ENCODE measurements at places on chromosomes 4 and X. TPM values are rescaled to one million over a fixed set of nuclear protein-coding genes. Genes with fewer than 3 reads are reported as not detected.

- H3K27me3 ChIP-seq, result no peaks in the 10 kb centered on the region
- no peak overlapping the region for H3K4me3 ChIP-seq
- no peak for DNase-seq
Measured at GRCh38 chr4:159252491-159252890, 149.6 kb downstream of the RAPGEF2 start.

DNA sequence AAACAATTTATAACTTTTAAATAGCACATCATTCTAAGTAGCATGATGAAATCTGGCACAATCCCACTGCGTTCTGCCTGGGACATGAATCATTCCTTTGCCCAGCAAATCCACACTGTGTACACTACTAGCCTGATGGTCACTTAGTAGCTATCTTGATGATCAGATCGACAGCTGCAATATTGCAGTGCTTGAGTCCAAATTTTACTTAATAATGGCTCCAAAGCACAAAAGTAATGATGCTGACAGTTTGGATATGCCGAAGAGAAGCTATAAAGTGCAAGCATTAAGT, 86.6 kb upstream of the NPNT start:
- peak overlapping the region; percentile 64 for H3K27ac ChIP-seq
- H3K4me1 ChIP-seq, result peaks cover 35% of the 10 kb centered on the region
- H3K4me3 ChIP-seq, result peak overlapping the region; percentile 80
- peaks cover 1% of the 10 kb centered on the region for H3K36me3 ChIP-seq

ENPEP gene
- not detected for total RNA-seq

FGFR3 gene
- 0.64 TPM for total RNA-seq

DNA sequence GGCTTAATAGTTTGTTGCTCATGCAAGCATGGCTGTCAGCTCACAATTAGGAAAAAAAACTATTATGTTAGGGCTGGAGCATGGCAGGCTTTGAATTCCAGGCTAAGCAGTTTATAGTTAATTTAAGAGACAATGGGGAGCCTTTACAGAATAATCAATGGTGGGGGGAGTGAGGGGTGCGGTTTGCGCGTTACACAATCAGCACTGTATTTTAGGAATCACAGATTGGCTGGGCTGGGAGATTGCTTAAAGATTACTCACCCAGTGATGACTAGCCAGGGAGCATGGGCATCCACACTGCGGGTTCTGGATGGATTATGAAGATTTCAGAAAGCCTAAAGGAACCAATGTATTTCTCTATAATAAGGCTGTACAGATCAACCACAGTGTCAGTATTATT, 186.6 kb downstream of the SOX3 start:
- no peaks in the 10 kb centered on the region for H3K4me1 ChIP-seq
- no peaks in the 10 kb centered on the region for H3K36me3 ChIP-seq
- DNase-seq, result no peak
- no peaks in the 10 kb centered on the region for H3K27me3 ChIP-seq

GRCh38 chr4:3320361-3321023, 27.7 kb downstream of the RGS12 start:
- H3K4me3 ChIP-seq, result no peak overlapping the region
- H3K27ac ChIP-seq, result no peak overlapping the region
- H3K27me3 ChIP-seq, result no peaks in the 10 kb centered on the region
- no peak for DNase-seq

COL25A1 gene
- 0.05 TPM for total RNA-seq

RHOH gene
- total RNA-seq, result not detected

GRCh38 chr4:124757126-124757525, 44.6 kb upstream of the ANKRD50 start:
- H3K27me3 ChIP-seq, result no peaks in the 10 kb centered on the region
- no peaks in the 10 kb centered on the region for H3K36me3 ChIP-seq
- peak; percentile 10 for DNase-seq
- H3K27ac ChIP-seq, result no peak overlapping the region
- peaks cover 23% of the 10 kb centered on the region for H3K4me1 ChIP-seq

GRCh38 chr4:47641755-47642154, 156.7 kb downstream of the ATP10D start:
- peaks cover 17% of the 10 kb centered on the region for H3K36me3 ChIP-seq
- H3K4me1 ChIP-seq, result peaks cover 45% of the 10 kb centered on the region
- DNase-seq, result no peak

DNA sequence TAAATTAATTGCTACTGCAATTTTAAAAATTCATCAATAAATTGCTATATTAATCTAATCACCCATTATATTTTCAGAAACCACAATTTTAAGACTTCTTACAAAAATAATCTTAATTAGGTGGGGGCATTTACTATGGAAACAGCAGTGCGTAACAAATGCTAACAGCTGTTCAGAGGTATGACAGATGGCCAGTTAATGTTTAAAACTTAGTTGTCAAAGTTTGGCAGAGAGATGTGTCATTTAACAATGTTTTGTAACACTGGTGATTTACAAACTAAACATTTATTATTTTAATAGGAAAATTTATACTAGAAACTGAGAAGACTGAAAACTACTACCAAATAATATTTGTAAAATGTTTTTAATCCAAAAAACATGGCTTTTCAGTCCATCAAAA, 85.2 kb upstream of the GPR34 start:
- DNase-seq, result no peak
- H3K27ac ChIP-seq, result no peak overlapping the region
- no peak overlapping the region for H3K4me3 ChIP-seq
- H3K4me1 ChIP-seq, result peaks cover 38% of the 10 kb centered on the region

NXF2B gene
- total RNA-seq, result not detected

- no peak overlapping the region for H3K4me3 ChIP-seq
- no peaks in the 10 kb centered on the region for H3K36me3 ChIP-seq
- no peaks in the 10 kb centered on the region for H3K4me1 ChIP-seq
- no peak for DNase-seq
- H3K27ac ChIP-seq, result no peak overlapping the region
- H3K27me3 ChIP-seq, result peaks cover 47% of the 10 kb centered on the region
Measured at GRCh38 chr4:6401797-6402196, 70.6 kb downstream of the PPP2R2C start.

- H3K27me3 ChIP-seq, result no peaks in the 10 kb centered on the region
- no peaks in the 10 kb centered on the region for H3K36me3 ChIP-seq
- no peak overlapping the region for H3K4me3 ChIP-seq
- DNase-seq, result peak; percentile 12
Measured at GRCh38 chr4:140188975-140189374, 35.0 kb upstream of the MAML3 start.

CRMP1 gene
- not detected for total RNA-seq

FGF16 gene
- total RNA-seq, result not detected

DNA sequence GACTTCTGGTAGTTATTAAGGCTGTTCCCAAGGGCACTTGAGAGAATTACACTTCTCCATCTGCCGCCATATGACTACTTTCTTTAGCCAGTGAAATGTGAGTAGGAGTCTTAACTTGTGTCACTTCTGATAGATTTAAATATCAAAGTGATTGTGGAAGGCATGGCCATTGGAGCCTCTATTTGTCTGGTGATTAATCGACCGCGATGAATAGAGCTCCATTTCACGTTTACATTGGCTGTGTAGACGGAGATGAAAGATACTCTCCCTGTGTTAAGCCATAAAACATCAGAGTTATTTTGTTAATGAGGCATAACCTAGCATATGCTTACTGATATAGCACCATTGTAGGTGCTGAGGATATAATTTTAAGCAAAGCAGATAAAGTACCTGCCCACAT, 852.4 kb downstream of the CCSER1 start:
- H3K27me3 ChIP-seq, result no peaks in the 10 kb centered on the region
- no peaks in the 10 kb centered on the region for H3K4me1 ChIP-seq
- H3K4me3 ChIP-seq, result no peak overlapping the region
- DNase-seq, result no peak

KLHL34 gene
- total RNA-seq, result not detected

EMCN gene
- 0.11 TPM for total RNA-seq

DNA sequence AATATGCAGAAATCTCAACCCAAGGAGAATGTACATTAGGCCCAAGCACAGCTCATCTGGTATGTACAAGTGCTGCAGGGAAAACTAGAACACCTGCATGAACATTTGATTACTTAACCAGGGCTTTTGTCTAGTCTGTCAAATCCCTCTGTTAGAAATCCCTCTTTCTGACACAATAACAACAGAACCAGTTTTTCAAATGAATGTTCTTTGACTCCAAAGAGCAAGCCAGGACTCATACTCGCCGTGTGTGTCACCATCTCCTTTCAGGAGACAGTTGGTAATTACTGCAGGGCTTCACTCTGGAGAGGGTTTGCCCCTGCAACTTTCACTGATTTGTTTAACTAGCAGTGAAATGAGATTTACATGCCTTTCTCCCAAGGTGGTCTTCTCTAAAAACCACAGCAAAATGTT, 143.0 kb upstream of the FAM241A start:
- H3K4me3 ChIP-seq, result no peak overlapping the region
- no peak overlapping the region for H3K27ac ChIP-seq
- no peaks in the 10 kb centered on the region for H3K36me3 ChIP-seq
- no peak for DNase-seq

SLC26A1 gene
- not detected for total RNA-seq

- DNase-seq, result no peak
- peaks cover 3% of the 10 kb centered on the region for H3K27me3 ChIP-seq
- no peak overlapping the region for H3K27ac ChIP-seq
Measured at GRCh38 chr4:2070421-2071251, 11.5 kb downstream of the NAT8L start.

SLC10A4 gene
- not detected for total RNA-seq

CCKAR gene
- not detected for total RNA-seq

RBMXL3 gene
- not detected for total RNA-seq

SLC9A6 gene
- total RNA-seq, result 19.4 TPM

DNA sequence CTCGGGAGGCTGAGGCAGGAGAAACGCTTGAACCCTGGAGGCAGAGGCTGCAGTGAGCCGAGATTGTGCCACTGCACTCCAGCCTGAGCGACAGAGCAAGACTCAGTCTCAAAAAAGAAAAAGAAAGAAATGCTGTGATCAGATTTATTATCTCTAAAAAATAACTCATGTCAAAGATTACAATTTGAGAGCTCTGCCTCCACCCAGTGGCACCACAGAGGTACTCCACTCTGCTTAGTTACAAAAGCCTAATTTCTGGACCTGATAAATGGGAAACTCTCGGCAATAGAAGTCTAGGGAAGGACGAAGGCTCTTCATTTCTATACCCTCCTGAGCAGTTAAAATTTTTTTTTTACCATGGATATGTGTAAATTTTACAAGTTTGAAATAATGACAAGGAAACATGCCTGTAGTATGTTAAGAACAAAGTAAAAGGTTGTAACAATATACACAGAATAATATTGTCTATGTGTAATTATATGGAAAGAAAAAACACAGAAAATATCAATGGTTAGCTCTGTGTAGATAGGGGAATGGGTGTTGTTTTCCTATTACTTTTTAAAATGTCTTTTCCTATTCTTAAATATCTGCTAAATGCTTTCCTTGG, 149.8 kb downstream of the STIM2 start:
- DNase-seq, result peak; percentile 62
- H3K36me3 ChIP-seq, result no peaks in the 10 kb centered on the region
- H3K4me1 ChIP-seq, result peaks cover 51% of the 10 kb centered on the region
- peak overlapping the region; percentile 65 for H3K27ac ChIP-seq
- no peaks in the 10 kb centered on the region for H3K27me3 ChIP-seq

- H3K27ac ChIP-seq, result no peak overlapping the region
- no peak for DNase-seq
- peaks cover 24% of the 10 kb centered on the region for H3K27me3 ChIP-seq
- no peak overlapping the region for H3K4me3 ChIP-seq
- H3K4me1 ChIP-seq, result no peaks in the 10 kb centered on the region
Measured at GRCh38 chr4:173500841-173501591, 29.0 kb downstream of the HAND2 start.

TEX13C gene
- total RNA-seq, result not detected

DNA sequence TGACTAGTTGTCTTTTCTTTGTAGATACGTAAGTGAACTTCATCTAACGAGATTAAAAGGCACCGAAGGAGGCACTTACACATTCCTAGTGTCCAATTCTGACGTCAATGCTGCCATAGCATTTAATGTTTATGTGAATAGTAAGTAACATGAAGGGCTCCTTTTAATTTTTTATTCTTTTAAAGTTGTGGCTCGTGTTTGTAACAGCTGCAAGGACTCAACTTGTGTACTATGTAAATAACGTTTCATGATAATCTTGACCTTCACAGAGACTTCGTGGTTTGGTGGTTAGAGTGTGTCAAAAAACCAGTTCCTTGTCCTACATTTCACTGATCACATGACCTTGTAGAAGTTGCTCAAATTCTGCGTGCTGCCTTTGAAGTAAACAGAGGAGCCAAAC, 51.6 kb downstream of the KIT start:
- H3K27me3 ChIP-seq, result no peaks in the 10 kb centered on the region
- H3K27ac ChIP-seq, result no peak overlapping the region
- no peaks in the 10 kb centered on the region for H3K4me1 ChIP-seq
- DNase-seq, result no peak

DNA sequence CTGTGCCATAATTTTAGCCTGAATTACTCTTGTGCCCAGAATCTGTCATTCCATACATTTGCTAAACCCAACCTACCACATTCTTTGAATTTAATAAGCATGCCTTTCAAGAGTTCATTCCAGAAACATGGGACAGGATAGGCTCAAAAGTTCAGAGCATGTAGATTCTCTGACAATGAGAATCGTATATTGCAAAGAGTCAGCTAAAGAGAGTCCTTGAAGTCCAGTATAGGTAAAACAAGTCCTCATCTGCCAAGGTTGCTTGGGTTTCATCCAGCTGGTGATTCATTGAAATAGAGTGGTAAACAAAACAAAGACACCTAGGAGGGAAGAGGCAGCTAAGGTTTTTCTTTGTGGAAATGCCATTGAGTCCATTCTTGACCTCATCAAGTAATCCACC, 249.3 kb upstream of the DIPK2B start:
- peak overlapping the region; percentile 61 for H3K27ac ChIP-seq
- H3K4me1 ChIP-seq, result peaks cover 76% of the 10 kb centered on the region
- H3K4me3 ChIP-seq, result no peak overlapping the region
- H3K27me3 ChIP-seq, result no peaks in the 10 kb centered on the region
- peak; percentile 49 for DNase-seq

DNA sequence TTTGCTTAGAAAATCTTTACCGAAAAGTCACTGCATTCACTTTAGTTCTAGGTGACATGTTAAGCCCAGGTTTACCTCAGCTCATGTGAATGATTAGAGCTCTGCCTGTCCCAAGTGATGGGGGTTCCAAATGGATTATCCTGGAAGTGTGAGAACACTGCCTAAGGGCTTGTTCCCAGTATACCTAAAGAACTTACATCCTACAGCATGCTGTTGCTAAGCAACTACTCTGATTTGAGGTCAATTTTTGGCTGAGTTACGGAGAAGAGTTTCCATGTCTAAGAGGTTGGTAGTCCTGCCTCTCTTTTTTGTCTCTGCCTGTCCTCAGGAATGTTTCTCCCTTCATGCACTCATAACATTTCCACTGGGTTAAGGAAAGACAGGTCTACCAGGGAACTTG, 67.6 kb upstream of the UGT2B15 start:
- H3K4me3 ChIP-seq, result no peak overlapping the region
- DNase-seq, result no peak
- H3K36me3 ChIP-seq, result no peaks in the 10 kb centered on the region
- no peaks in the 10 kb centered on the region for H3K27me3 ChIP-seq

DNA sequence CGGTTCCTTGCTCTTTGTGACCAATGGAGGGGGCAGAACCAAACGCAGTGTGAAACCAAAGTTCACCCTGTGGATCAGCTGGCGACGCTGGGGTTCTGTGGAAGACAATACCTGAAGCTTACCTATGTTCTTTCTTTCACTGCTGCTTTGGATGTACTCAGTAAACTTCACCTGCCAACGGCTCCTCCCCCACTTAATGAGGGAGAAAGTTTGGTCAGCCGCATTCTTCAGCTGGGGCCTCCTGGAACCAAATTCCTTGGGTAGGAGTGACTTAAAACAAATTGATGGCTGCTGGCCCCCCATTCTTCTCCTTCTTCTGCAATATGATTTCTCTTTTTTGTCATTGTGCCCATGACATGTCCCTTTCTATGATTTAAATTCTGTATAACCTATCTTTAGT, 282.4 kb downstream of the ANK2 start:
- no peak overlapping the region for H3K27ac ChIP-seq
- no peak for DNase-seq
